NCI-H524 treated with DMSO at 0.1 percent for 48 hours (cell line): ENCODE measurements at places on chromosomes 3 and 15.

DNA sequence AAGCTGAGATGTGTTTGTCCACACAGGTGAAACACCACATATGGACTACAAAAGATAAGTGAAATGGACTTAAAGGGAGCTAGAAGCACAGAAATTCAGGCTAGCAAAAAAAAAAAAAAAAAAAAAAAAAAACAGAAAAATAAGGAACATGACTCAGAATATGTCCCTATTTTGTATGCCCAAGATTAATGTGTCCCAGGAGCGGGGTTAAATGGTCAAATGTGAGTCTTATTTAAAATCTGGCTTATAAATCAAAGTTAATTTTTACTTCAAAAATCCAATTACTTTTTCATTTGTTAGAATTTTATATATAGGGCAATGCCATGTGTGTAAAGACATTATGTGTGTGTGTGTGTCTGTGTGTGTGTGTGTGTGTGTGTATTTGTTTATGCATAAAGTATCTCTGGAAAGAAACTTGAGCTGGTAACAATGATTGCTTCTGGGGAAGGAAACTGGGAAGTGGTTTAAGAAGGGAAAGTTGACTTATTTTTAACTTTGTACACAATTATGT lies 986.5 kb downstream of the ROBO2 start:
- no peak for DNase-seq

DNA sequence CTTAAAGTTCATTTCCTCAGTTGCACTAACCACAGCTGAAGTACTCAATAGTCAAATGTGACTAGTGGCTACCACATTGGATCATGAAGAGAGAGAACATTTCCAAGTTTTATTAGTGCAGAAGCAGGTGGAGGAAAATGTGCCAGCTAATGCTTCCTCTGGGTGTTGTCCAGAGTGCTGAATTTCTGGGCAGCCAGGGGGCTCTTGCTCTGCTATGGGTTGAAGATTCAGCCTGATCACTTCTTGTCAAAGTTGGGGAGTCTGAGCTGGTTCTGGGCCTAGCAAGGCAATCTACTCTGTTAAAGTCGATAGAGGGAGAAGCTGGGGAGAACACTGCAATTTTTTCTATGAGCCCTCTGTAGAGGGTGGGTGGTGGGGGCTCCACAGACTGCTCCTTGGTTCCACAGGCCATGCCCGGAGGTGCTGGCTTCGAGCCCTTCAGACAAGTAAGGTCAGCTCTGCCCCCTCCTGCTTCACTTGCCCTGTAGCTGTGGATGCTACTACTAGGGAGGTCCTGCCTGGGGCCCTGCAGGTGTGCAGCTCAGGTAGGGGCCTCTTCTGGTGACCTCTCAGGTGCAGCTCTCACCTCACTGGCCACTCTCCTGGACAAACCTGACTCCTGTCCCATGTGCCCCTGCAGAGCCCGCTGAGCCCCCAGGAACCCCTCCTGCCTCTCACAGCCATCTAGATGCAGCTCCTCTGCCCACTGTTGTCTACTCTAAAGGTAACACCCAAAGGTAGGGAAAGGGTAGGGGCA lies 8.2 kb downstream of the ALG3 start:
- DNase-seq, result no peak

- DNase-seq, result no peak
Measured at GRCh38 chr3:139439278-139439677, 37.0 kb downstream of the RBP2 start.

GRCh38 chr3:193240850-193241706 lies at the start of gene PLAAT1:
PLAAT1 (plus strand) TSS chr3:193241222; CDS start chr3:193255651, 14,429 bp downstream.
- peak; percentile 60 for DNase-seq

DNA sequence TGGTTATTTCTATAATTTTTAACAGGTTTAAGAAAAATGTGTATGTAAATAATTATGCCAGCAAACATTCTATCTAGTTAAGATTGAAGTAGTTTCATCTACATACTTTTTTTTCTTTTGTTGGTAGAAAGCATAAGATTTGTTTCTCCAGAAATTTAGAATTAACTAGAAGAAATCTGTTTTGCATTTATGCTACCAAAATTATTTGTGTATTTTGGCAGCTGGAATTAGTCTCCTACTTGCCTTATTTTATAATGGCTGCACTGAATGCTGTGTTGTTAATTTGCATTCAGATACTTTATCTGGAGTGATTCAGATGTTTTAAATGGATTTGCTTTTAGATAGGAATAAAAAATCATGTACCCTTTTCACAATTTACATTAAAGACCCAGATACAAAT lies 100.2 kb upstream of the NAALADL2 start:
- DNase-seq, result no peak

DNA sequence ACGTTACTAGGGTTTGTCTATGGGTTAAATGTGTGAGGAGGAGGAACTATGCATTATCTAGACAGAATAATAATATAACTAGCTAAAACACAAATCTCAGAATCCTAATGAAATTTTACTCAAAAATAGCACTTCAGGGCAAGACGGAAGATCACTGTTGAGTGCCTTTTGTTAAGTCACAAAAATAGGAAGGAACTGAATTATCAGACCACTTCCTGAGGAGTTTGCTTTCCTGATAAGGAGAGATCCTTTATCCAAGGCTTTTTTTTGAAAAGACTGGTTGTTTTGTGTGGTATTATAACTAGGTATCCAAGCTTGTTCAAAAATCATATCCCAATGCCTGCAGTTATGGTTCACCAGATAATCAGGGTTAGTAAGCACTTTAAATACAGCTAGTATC lies 34.6 kb downstream of the NR2E3 start:
- DNase-seq, result no peak

DNA sequence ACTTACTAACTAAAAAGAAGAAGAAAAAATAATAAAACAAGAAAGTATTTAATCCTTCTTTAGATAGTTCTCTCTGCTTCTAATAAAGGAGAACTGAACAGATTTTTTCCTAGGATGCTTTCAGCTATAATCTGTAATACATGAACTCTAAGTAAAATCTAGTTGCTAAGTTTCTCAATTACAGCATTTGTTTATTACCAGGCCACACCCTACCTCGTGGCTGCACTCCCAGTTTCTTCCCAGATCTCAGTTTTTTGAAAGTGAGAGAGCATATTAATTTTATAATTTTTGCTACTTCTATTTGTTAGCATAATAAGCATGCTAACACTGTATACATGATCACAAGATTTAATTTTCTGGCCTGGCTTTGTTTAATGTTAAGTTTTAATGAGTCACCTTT lies 258.3 kb downstream of the IL5RA start:
- no peak for DNase-seq

DNA sequence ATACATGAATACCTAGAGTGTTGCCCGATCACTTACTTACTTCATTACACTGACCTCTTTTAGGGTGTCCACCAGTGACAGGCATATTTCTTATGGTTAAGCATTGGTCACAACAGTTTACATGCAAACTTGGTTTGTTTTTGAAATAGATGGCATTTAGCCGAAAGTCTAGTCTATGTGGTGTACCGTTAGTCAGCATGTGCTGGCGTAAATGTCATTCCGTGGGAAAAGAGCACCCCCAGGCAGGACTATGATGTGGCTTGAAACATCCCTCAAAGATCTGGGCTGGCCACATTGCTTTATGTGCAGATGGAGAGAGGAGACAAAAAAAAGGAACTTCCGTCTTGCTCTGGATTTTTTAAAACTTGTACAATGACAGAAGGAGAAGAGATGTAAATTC lies 357.0 kb upstream of the ICE2 start:
- no peak for DNase-seq

- no peak for DNase-seq
Measured at GRCh38 chr15:43218908-43219706, 1.7 kb downstream of the EPB42 start.

DNA sequence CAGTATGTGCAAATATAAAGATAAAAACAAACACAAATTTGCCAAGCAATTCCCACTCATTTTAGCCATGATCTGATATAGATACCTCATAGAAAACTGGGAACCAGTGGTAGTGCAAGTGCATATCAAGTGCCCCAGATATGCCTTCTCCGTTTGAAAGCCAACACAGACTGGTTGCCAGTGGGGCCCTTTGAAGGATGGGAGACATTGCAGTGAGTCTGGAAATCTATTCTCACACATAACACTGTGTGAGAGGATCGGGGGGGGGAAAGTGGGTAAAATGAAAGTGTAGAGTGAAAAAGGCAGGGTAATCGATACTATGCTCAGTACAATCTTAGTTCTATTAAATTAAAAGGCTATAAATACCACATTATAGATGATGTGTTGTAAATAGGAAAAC lies 83.0 kb downstream of the CBLB start:
- no peak for DNase-seq

DNA sequence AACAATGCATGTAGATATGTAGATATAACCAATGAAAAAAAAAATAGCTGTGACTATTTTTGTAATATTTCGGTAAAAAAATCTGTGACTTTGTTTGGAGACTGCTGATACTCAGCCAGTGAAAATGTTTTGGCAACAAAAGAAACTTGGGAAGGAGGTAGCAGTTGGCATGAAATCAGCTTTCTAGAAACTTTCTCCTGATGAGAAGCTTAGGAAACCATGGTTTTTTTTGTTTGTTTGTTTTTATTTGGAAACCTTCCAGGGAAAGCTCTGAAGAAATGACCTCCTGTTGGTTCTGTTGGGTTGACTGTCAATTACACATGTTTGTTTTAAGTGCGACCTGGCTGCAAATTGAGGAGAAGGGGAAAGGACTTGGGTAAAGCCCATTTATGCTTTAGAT lies 445.9 kb downstream of the UNC13C start:
- DNase-seq, result no peak

DNA sequence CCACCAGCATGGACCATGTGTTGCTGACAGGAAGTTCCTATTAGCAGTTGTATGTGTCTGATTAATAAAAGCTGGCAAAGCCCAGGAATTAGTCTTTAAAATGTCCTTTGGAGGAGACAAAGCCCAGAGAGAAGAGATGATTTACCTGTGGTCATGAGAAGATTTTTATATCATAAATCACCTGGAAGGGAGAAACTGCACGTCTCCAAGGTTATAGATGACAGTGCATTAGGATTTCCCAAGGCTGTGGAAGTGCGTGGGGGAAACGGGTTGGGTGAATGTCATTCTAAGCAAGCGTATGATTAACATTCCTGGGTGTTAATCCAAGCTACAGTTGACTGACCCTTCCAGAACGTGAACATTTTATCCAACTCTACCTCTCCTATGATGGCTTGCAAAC lies 76.6 kb downstream of the SLC6A11 start:
- no peak for DNase-seq

DNA sequence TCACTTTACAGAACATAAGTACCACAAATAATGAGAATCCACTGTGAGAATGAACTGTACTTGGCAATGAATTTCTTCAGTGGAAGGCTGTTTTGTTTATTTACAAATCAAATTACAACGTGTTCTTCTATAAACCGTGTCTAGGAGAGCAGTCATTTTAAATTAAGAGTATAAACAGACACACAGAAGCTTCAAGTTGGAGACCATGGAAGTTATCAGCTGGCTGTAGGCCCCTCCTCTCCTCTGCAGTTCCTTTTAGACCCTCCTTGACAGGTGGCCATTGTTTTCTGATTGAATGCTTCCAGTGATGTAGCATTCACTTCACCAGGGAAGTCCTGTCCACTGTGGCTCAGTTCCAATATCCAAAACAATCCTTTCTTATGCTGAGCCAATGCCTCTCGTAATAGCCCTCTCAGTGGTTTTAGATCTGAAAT lies 7.3 kb upstream of the MAPK6 start:
- DNase-seq, result no peak

DNA sequence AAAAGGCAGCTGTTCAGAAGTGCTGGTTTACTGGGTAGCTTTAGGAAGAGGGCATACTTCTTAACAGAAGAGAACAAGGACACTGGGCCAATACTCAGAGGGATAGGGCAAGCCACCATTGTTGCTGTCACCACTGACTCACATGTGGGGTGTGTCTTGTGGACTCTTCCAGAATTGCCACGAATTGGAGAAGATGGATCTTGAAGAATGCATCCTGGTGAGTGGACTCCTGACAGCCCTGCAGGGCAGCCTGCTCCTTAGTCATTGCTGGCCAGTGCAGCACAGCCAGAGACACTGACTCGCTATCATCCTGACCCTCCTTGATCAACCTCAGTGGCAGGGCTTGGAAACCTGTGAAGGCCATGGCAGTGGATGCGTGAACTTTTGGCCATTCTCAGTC lies 62.3 kb downstream of the UBP1 start:
- no peak for DNase-seq

GRCh38 chr3:29773481-29773880 lies 492.6 kb downstream of the RBMS3 start:
- no peak for DNase-seq

DNA sequence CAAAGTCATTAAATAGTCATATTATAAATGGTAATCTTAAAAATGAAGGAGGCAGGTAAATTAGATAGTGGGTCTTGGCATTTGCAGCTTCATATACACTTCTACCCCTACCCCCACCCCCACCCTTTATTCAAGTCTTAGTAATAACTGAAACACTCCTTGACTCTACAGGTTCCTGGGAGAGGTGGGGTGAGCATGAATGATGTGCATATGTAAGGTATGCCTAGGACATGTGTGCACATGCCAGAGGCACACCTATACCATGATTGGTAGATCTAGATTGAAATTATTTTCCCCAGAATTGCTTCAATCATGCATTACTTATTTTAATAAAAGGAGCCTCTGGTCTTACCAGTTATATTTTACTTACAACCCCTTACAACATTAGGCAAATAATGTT lies 40.1 kb upstream of the PDCD6IP start:
- no peak for DNase-seq

DNA sequence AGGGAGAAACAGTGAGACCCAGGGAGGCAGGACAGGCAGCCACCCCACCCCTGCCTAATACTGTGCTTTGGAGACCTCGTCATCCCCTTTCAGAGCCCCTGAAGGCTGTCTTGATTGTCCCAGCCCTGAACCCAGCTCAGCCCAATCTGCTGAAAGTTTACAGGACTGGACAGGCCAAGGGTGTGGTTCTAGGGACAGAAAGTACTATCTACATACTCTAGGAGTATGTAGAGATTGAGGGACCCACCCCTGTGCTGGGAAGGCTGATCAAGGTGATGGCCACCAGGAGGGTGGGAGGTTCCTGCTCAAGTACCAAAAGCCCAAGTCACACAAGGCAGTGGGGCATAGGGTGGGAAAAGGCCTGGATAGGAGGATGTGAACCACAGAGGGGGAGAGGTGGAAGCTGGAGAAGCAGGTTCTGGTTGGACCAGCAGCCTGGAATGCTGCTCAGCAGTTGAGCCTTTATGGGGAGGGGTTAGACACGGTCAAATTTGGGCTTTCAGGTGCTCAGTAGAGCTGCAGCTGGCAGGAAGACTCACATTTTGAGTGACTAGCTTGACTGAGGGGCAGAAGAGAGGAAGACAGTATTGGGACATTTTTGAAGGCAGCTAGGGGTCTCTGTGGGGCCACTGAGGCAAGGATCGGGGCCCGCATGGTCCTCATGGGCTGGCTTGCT lies 6.7 kb downstream of the NBEAL2 start:
- no peak for DNase-seq

DNA sequence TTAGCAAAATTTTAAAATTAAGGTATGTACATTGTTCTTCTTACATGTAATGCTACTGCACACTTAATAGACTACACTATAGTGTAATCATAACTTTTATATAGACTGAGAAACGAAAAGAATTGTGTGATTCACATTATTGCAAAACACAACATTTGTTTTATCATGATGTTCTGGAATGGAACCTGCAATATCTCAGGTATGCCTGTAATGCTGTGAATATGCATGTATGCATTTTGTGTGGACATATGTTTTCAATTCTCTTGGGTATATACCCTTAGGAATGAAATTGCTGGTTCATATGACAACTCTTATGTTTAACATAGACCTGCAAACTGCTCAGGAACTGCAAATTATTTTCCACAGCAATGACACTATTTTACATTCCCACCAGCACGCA lies 38.6 kb upstream of the TJP1 start:
- DNase-seq, result no peak
